ENCODE measurements at places on chromosomes 6 and 20.

- DNase-seq = no peak
Measured at GRCh38 chr20:5845681-5846615, 95.7 kb downstream of the SHLD1 start.

DNA sequence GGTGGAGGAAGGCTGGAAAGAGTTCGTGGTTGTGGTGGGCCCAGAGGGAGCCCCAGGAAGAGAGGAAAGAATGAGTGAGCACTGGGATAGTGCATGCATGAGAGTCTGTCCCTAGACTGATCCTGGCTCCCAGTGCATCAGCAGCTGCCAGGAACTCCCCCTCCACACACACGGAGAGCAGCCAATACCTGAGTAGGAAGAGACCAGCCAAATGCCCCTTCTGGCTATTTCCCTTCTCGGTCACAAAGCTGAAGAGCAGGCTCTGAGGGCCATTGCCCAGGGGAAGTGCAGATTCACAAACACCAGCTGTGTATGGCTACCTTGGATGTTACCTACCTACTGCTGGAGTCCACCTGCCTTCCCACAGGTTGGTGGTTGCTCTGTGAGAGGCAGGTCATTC lies 45.1 kb downstream of the GABRR2 start:
- DNase-seq = no peak

- DNase-seq = peak; percentile 49
Measured at GRCh38 chr6:26033085-26033940, 53.9 kb upstream of the HFE start.

DNA sequence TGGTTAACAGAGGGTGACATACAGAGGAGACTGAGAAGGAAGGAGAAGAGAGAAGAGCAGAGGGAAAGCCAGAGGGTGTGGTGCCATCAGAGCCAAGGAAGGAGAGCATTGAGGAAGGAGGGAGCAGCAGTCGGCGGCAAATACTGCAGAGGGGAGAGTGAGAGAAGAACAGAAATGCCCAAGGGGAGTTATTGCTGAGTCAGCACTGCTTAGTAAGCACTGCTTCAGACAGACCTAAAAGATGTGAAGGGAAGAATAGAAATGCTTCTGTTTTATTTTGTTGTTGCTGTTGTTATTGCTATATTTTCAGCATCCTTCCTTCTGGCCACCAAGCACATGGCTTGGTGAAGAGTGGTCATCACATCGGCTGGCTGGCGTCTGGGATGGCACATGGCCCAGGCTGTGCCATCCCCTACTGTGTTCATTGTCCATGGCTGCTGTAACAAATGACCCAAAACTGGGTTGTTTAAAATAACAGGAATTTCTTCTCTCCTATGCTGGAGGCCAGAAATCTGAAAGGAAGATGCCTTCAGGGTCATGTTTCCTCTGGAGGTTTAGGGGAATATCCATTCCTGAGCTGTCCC lies 204.1 kb upstream of the CNR1 start:
- DNase-seq = no peak

GRCh38 chr6:116267836-116268588 lies 11.7 kb downstream of the TSPYL1 start:
- DNase-seq = no peak

- DNase-seq = no peak
Measured at GRCh38 chr6:43016176-43016942, 2.3 kb downstream of the KLHDC3 start.

- no peak for DNase-seq
Measured at GRCh38 chr20:50449738-50450492, 60.3 kb upstream of the PTPN1 start.

- no peak for DNase-seq
Measured at GRCh38 chr6:18371010-18371409, 16.1 kb upstream of the RNF144B start.

DNA sequence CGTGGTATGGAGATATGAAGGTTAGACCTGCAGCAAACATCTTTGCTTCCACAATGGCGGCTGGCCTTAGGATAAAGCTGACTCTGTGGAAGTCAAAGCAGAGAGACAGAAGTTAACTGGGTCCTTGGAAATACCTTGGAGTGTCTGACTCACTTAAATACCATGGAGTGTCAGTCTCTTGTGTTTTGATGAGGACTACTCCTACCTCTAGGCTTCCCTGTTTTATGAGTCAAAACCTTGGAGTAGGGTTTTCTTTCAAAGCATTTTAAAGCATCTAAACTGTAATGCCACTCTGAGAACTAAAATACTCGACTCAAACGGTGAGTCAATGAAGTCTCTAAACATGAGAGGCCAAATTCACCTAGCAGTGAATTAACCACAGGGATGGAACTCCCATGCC lies 329.1 kb downstream of the SAMD5 start:
- no peak for DNase-seq

- DNase-seq = no peak
Measured at GRCh38 chr20:4519534-4519933, 202.2 kb upstream of the PRND start.

DNA sequence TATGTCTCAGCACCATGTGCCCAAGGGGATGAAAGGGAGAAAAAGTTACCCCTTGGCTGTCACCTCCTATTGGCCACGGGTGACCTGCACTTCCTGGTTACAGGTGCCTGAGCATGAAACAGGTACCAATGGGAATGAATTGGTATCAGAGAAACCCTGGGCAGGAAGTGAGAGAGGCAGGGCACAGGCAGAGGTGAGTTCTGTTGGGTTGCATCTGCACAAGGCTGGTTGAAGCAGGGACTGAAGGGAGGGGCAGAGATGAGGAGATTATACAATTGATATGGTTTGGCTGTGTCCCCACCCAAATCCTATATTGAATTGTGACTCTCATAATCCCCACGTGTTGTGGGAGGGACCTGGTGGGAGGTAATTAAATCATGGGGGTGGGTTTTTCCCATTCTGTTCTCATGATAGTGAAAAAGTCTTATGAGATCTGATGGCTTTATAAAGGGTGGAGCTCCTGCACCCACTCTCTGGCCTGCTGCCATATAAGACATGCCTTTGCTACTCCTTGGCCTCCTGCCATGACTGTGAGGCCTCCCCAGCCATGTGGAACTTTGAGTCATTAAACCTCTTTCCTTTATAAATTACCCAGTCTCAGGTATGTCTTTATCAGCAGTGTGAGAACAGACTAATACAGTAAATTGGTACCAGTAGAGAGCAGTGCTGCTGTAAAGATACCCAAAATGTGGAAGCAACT lies 291.8 kb downstream of the LRFN2 start:
- DNase-seq = no peak

- DNase-seq = no peak
Measured at GRCh38 chr6:113049190-113049589, 702.1 kb downstream of the RFPL4B start.

DNA sequence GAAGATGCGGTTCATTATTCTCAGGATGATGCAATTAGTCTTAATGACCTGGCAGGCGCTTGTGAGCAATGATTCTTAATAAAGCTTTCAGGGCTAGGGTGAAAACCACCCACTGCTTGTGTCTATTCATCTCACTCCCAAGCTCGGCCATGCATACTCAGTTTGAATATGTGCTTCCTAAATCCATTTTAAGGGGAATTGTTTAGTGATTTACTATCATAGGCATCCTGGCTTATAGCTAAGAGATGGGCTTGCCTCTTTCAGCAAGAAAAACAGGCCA lies 141.1 kb upstream of the SLC24A3 start:
- no peak for DNase-seq

DNA sequence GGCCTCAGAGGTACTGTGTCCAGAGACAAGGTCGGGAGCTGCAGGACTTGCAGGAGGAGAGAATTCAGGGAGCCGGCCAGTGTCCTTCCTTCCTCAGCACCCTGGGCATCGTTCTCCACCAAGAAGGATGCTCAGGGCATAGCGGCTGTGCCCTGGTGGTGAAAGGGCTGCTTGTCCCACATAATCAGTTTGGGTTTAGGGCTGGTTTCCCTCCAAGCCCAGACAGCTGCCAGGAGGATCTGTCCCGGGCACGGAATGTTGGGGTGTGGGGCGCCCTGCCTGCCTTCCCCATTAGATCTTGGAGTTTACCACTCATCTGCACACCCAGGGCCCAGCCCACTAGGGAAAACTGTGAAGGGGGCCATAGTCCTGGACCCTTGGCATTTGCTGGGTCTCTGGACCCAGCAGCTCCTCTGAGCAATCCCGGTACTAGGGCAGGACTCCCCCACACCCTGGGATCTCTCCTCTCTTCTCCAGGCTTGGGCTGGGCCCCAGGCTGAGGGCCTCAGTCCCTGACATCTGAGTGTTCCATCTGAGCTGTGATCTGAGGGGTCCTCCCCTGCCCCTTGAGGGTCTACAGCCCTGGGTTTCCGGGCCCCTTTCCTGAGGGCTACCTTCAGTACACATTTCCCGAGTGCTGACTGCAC lies 18.6 kb upstream of the SPDEF start:
- DNase-seq = no peak

DNA sequence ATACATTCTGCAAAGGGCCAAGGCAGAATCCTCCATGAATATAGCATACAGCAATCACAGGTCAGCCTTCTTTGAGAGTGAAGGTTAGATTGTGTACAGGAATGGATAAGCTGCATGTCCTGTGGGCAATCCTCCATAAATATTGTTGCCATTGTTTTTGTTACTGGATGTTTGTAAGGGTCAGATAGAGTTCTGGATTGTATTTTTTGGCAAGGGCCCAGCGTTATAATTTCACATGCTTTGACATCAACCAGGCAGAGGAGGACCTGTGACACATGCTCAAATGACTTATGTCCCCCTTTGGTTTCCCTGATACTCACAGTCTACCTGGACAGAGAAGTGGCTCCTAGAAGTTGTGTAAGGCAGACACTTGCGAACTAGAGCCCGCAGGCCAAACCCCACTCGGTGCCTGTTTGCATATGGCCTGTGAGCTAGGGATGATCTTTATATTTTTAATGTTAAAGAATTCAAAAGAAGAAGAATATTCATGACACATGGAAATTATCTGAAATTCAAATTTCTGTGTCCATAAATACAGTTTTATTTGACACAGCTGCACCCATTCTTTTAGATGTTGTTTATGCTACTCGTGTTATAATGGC lies 5.4 kb downstream of the LY86 start:
- DNase-seq = no peak

DNA sequence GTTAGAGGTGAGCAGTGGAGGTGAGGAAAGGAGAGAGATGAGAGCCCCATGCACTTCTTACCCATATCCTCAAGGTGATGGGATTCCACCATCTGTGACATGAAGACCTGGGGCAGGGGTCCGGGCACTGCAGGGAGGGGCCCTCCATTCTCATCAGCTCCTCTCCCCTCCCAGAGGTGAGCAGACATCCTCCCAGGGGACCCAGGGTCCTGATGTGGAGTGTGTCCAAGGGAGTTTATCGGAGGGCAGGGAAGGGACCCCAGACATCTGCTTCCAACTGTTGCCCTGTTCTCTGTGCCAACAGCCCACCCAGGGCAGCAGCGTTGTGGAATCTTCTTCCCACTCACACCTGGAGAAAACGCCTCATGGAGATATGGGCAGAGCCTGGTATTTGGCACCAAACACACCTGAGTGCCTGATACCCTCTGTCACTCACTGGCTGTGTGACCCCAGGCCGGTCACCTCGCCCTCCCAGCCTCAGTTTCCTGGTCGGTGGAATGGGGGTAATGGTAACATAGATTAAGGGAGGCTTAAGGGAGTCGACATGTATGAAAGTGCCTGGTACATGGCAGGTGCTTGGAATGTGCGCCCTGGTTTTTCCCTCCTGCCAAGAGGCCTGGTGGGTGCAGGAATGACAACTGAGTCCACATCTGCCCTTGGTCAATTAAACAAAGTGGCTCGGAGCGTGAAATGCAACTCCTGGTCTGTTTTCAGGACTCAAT lies 227.9 kb downstream of the PREX1 start:
- no peak for DNase-seq

DNA sequence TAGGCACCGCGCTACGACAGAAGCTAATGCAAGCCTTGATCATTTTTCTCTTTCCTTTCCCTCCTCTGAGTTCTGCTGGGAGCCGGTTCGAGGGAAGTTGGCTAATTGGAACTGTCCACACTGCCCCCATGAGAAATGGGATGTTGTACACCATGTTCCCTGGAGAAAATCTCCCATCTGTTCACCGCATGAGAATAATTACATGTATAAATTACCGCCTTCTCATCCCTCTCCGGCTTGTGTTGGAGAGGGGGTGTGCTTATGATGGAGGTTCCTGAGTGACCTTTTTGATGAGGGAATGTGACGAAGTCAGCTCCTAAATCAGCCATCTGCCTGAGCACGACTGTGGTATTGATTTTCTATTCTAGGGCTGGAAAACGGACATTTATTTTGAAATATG lies 320.2 kb upstream of the SULF2 start:
- DNase-seq = no peak

GRCh38 chr6:149503872-149504271 lies 19.1 kb upstream of the ZC3H12D start:
- no peak for DNase-seq

GRCh38 chr6:56799989-56800388 lies 154.9 kb upstream of the BEND6 start:
- no peak for DNase-seq

DNA sequence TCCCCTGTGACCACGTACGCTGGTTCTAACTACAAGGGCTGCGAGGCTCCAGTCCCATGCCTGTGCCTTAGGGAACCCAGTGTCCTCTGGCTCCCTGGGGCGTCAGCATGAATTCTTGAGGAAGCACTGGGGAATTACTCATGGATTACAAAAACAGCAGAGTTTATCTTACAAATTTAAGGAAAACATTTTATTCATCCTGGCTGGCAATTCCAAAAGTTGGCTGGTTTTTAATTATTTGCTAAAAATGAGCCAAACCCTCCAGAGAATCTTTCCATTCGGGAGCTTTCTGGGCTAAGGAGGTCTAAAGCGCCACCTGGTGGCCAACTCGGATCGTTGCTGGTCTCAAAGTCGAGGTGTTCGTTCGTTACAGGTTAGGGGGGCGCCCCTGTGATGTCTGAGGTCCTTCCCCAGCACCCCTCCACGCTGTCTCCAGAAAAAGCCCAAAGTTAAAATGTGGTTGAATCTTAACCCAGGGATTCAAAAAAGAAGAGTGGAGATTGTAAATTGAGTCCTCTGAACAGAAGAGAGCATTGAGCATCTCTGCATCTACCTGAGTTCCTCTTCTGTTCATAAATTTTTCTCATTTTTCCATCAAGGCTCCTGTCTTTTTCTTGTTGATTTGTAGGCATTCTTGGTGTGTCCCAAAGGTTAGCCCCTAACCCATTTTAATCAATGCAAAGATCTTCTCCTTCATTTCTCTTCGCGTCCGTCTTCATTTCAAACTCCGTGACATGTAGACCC lies 99.4 kb downstream of the BFSP1 start:
- peak; percentile 22 for DNase-seq

GRCh38 chr6:304833-305370 lies 12.6 kb downstream of the DUSP22 start:
- DNase-seq = no peak

- no peak for DNase-seq
Measured at GRCh38 chr6:155495011-155495768, 39.6 kb upstream of the NOX3 start.
